Cortex of kidney (tissue), 1 donor: ENCODE measurements at places on chromosomes 2 and 18.
A peak's percentile ranks its signal among the peaks of the same experiment; 100 is the strongest.

DNA sequence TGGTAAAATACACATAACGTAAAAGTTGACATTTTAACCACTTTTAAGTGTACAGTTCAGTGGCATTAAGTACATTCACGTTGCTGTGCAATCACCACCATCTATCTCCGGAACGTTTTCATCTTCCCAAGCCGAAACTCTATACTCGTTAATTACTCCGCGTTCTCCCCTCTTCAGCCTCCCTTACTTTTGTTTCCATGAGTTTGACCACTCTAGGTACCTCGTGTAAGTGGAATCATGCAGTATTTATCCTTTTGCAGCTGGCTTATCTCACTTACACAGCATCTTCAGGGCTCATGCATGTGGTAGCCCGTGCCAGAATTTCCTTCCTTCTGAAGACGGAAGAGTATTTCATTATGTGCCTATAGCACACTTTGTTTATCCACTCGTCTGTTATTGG lies 225.2 kb downstream of the SLC4A3 start:
- DNase-seq: no peak

- no peak for DNase-seq
Measured at GRCh38 chr2:149587950-149588487, 444 bp upstream of the MMADHC start.

GRCh38 chr2:119691651-119692245 lies 12.7 kb downstream of the TMEM177 start:
- no peak for DNase-seq

DNA sequence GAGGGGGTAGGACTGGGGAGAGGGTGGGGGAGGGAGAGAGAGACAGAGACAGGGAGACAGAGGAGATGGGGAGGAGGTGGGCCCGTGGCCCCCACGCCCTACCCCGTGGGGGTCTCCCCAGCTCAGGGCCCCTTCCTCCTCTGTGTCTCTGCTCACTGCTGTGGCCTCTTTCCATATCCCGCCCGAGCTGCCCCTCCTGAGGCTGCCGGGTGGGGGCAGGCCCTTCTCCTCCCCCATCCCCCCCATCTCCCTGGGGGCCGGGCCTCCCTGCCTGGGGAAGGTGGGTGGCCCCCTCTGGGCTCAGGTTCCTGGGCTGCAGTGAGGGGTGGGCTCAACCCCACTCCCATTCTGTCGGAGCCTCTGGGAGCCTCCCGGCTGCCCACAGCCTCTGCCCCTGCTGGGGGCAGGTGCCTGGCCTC lies 332 bp upstream of the PDCD1 start:
- DNase-seq: no peak

DNA sequence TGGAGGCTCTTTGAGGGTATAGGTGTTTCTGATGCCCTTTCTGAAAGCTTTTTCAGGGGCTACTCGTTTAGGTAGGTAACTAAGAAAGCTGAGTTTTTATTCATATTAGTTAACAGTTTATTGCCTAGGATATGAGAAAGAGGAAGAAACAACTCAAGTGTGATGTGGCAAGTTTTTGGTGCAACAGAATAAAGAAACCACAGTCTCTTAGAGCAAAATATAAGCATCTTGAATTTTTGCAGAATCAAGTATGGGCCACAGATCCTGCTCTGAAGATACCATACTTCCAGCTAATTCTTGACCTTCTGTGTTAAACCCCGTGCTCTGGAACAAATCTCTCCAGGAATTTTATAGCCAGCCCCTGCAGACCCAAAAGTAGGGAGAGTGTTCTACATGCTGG lies 147.7 kb upstream of the SLC1A4 start:
- DNase-seq: no peak

GRCh38 chr2:178819147-178819875 lies 12.1 kb upstream of the TTN start:
- DNase-seq: no peak

GRCh38 chr18:72460210-72460680 lies 83.9 kb downstream of the CBLN2 start:
- no peak for DNase-seq

- no peak for DNase-seq
Measured at GRCh38 chr2:229832510-229832898, 89.3 kb downstream of the TRIP12 start.

- no peak for DNase-seq
Measured at GRCh38 chr2:241902357-241902991, 32.9 kb downstream of the RTP5 start.

GRCh38 chr18:77560341-77560992 lies 310.8 kb downstream of the GALR1 start:
- no peak for DNase-seq

DNA sequence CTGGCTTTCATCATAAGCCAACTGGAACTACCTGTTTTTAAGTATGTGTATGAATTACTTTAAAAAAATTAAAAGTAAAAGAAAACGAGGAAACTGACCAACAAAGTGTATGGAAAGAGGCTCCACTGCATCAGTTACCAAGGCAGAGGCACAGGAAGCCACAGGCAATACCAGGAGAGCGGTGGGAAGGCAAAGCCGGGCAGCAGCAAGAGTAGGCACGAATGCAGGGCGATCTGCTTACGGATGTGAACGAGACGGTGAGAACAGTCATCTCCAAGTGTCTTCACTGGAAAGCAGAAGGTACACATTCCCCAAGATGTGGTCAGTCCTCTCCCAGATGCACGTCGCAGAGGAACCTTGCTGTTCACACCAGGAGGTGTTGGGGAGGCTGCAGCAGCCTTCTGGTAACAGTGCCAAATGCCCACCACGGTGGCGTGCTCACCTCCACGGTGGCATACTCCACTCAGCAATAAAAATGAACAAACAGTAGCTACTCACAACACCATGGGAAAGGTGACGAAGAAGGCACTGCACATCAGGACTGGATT lies 43.1 kb downstream of the HS6ST1 start:
- DNase-seq: no peak

GRCh38 chr2:79097843-79098242 lies 10.1 kb upstream of the REG1B start:
- no peak for DNase-seq

DNA sequence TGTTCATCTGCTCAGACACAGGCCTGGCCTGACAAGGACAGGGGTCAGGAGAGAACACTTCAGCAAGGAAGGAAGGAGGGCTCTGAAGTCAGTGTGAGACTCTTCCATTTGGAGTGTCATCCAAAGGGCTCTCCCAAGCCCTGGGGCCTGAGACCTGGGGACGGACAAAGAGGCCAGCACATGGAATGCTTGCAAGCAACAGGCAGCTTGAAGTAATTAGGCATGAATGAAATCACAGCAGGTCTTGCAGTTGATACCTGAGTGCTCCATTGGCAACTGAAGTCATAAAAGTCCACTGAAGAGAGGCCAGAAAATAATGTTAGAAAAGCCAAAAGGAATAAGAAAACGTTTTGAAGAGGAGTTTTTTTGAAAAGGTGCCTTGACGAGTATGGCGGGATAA lies 231.7 kb downstream of the VAPA start:
- no peak for DNase-seq

DNA sequence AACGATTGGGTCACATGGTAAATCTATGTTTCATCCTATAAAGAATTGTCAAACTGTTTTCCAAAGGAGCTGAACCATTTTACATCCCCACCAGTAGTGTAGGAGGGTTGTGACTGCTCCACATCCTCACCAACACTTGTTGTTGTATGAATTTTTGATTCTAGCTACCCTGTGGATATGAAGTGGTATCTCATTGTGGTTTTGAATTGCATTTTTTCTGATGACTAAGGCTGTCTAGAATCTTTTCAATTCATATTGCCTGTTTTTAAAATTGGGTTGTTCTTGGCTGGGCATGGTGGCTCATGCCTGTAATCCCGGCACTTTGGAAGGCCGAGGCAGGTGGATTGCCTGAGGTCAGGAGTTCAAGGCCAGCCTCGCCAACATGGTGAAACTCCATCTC lies 44.5 kb downstream of the TXNL1 start:
- DNase-seq: no peak

- DNase-seq: no peak
Measured at GRCh38 chr18:10068766-10069567, 155.2 kb downstream of the VAPA start.

DNA sequence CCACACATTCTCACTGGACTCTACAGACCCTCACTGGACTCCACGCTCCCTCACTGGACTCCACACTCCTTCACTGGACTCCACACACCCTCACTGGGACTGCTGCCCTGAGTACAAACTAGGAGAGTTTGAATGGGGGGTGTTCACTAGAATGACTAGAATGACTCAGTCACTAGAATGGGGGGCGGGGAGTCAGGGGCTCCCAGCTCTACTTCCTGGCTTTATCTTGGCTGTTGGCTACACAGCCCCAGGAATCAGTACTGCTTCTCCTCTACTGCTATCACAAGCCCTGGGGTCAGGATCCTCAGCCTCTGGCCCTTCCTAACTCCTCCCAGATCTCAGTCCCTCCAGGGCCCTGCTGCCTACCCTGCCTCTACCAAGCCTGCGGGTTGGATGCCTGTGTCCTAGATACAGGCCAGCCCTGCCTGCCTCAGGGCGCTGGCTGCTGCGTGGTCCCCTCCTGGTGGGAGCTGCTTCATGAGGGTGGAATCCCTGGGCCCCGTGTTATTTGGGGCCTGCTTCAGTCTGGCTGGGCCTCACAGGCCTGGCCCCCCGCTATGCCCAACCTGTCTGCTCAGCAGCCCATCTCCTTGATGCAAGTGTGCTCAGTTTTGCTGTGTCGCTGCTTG lies 7.8 kb downstream of the PTMA start:
- DNase-seq: no peak

GRCh38 chr2:120252225-120253020 lies at the start of gene RALB:
Gene RALB (plus strand): TSS chr2:120252852. CDS start chr2:120278665, 25,813 bp downstream.
- DNase-seq: peak; percentile 78

DNA sequence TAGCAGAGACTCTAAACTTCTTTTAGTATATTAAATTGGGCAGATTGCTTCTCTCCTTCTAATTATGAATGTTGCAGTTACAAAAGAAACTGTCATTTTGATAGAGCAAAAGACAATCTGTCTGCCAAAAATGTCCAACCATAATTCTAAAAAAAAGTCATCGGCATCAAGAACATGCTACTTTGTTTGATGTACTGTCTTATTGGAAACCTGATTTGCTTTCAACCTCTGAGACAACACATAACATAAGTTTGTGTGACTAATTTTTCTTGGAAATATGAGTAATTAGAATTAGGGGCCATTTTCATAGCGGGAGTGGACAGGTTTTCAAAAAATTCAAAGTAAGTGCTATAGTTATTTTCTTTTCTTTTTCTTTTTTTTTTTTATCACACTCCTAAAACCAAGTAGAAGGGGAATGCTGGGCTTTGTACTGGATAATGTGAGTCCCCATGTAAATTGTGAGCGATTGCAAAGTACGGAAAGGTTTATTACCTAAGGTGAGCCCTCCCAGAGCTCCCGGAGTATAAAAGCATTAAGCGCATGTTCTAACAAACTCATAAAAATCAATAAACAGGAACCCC lies 59.1 kb downstream of the ZEB2 start:
- no peak for DNase-seq

DNA sequence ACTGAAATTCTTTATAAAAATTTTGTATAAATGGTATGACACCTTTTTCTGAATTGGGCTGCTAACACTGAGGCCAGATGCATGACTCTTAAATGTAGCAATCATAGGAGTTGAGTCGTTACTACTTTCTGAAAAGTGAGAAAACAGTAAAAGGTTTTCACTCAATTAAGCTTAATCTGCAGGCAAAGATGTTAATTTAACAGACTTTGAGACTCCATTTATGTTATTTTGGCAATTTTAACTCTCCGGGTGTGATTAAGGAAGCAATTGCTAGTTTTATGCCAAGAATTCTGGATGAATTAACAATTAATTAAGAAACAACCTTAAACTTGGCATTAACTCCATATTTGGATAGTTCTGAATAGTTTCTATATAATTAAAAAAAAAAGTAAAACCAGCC lies 104.3 kb downstream of the AGPS start:
- no peak for DNase-seq

- DNase-seq: no peak
Measured at GRCh38 chr2:6370753-6371551, 494.8 kb downstream of the CMPK2 start.

DNA sequence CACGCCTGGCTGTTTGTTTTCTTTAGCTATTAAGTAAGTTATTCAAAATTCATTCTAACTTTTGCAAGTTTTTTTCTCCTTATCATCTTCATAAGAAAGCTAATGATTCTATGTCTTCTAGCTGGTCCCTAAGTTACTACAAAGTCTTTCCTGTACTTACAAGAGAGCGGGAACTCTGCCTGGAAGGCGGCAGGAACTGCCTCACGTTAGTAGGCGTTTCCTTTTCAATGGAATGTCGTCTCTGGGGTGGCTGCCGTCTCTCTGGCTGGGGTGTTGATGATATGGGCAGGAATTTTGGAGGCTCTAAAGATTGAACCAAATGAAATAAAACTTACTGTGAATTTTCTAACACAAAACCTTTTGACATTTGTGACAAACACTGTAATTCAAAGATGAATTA lies 55.5 kb downstream of the PRELID3A start:
- DNase-seq: no peak

DNA sequence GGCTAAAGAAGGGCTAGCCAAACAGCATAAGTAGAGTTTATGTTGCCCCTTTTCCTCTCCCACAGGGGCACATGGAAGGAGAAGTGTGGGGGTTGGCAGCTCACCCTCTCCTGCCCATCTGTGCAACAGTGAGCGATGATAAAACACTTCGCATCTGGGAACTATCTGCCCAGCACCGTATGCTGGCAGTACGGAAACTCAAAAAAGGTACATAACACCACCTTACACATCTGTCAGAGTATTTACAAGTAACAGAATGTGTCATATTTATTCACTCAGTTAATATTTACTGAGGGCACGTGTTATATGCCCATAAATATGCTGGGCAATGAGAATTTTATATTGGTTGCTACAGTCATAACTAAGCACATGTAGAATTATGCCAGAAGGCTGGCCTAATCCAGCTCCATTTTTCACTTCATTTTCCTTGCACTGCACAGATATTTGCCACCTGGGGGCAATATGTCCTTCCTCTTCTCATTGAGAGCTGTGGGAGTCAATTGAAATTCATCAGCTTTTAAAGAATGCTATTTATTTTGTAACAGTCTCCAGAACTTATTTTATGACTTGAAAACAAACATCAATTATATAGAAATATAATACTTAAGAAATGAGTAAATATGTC lies 150.6 kb downstream of the RTN4 start:
- DNase-seq: no peak

- DNase-seq: no peak
Measured at GRCh38 chr2:20592106-20593071, 58.5 kb downstream of the HS1BP3 start.

GRCh38 chr18:46341986-46342525 lies 237.9 kb downstream of the HAUS1 start:
- no peak for DNase-seq

- no peak for DNase-seq
Measured at GRCh38 chr18:54360406-54360805, 2.7 kb downstream of the C18orf54 start.
